ENCODE measurements at places on chromosomes 16 and 17.

- DNase-seq = no peak
These were observed 612 bp downstream of the CISD3 start for GRCh38 chr17:38730526-38731379.

- DNase-seq = no peak
These were observed 7.7 kb upstream of the EPN3 start for GRCh38 chr17:50524838-50525237.

DNA sequence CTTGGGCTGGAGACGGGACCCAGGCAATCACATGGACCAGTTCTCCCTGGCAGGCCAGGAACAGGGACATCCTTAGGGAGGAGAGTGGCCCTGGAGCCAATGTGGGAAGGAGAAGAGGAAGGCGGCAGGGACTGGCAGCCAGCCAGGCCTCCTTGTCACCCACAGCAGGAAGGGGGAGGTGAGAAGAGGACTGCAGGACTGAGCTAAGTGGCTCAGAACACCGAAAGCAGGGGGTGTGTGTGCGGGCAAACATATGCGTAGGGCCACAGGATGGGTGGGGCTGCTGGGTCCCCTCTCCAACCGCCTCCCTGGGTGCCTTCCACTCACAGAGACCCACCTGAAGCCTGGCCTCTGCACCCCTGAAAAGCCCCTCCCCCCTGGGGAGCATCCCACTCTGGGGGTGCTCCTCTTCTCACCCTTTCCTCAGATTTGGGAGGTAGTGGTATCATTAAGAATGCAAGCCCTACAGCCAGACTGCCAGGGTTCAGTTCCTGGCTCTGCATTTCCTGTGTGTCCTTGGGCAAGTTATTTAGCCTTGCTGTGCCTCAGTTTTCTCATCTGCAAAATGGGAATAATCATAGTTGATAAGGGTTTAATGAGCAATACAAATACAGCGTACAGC lies 8.1 kb downstream of the PNMT start:
- DNase-seq = peak; percentile 42

- DNase-seq = no peak
These were observed 33.4 kb downstream of the ARHGAP23 start for GRCh38 chr17:38461683-38462082.

DNA sequence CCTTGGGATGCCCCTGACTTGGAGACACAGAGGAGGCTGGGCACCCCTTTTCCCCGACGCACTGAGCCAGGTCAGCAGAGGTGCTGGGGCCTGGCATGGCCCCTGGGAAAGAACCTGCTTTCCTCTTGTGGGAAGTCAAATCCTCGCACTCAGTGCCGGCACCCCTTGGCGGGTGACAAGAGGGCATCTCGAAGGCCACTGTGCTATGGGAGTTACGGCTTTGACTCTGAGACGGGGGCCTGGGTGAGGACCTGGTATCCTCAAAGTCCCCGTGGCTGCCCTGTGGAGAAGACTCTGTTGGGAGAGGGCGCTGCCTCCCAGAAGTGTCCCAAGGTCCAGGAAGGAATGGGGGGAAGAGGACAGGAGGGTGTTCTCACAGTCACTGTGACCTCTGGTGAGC lies 117.0 kb downstream of the METRNL start:
- DNase-seq = no peak

- DNase-seq = no peak
These were observed 7.5 kb downstream of the RSL1D1 start for GRCh38 chr16:11843861-11844260.

GRCh38 chr16:77068402-77068801 lies 122.6 kb upstream of the MON1B start:
- no peak for DNase-seq

- DNase-seq = no peak
These were observed 128.7 kb upstream of the ZFHX3 start for GRCh38 chr16:73176577-73177013.

GRCh38 chr17:4547118-4547906 lies 7.9 kb downstream of the MYBBP1A start:
- no peak for DNase-seq

DNA sequence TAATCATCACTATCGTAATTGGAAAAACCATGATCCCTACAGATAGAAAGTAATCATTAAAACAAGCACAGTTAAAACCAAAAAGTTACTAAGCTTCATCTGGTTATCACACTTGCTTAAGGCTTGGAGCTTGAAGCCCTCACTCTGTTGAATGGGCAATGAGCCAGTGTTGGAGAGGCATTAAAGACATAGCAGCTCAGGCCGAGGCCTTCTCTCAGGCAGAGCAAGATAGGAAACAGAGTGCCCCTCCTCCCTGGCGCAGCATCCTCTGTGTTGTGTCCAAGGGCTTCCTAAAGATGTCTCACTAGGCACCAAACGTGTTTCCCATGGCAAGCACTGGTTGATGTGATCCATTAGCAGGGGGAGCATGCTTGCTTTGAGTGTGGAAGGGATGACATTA lies 34.9 kb upstream of the LGALS9 start:
- no peak for DNase-seq

DNA sequence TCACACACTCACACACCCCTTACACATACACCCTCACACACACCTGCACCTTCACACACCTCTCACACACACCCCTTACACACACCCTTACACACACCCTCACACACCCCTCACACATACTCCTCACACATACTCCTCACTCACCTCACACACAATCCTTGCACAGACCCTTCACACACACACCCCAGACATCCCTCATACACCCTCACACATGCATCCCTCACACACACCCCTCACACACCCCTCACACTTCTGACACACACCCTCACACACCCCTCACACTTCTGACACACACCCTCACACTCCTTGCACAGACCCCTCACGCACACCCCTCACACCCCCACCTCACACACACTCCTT lies 23.9 kb downstream of the C17orf67 start:
- DNase-seq = no peak

- DNase-seq = no peak
These were observed 9.3 kb upstream of the WBP2 start for GRCh38 chr17:75864448-75864871.

DNA sequence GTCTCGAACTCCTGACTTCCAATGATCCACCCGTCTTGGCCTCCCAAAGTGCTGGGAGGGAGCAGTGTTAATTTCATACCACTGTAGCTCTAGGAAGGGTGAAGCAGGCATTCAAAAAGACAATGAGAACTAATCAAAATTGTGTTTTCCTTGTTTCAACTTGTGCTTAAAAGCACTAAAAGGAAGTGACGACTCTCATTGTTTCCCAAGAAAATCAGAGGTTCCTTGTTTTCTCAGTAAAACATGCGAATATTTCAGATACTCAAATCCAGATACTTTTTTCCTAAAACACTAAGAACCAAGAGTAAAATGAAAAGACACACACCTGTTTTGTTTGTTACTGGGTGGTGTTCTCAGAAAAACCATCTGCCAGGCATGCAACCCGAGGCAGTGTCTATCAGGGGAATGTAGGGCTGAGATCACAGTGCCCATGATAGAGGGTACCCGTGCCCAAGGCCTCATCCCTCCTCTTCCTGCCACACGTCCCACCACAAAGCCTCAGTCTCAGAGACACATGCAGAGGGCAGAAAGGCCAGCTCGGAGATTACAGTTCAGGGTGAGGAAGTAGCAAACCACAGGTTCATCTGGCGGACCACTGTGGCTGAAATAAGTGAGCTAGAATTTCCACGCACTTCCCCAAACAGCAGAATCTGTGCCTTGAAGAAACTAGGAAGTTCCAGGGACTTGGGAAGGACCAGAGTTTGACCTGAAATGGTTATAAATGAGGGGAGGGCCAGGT lies 33.7 kb downstream of the GINS3 start:
- DNase-seq = peak; percentile 58

GRCh38 chr17:81526662-81527571 lies 1.3 kb upstream of the FSCN2 start:
- DNase-seq = no peak

DNA sequence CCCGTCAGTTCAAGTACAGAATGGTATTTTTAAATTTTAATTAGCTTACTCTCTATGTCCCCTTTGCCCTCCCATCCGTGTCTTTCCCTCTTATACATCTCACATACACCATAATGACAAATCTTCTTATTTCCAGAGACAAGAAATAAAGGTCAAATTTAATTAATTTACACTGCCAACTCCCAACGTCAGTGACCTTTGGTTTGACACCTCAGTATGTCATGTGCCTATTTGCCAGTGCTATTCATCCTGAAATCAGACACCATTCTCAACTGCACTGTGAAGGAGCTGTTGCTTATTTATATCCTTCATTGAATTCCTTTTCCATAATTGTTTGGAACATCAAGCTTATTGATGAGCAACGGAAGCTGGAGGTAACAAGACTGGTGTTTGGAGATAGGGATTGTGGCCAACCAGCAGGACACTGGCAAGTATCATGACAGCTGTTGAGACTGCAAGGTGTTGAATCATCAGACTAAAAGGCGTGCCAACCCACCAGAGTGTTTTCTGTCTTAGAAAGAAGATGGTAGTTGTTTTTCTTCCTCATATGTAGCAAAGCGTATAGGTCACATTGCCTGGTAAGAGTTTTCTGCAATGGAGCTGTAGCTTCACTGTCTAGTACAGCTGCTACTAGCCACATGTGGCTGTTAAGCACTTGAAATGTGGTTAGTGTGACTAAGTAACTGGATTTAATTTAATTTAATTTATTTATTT lies 12.5 kb downstream of the CALCOCO2 start:
- no peak for DNase-seq

DNA sequence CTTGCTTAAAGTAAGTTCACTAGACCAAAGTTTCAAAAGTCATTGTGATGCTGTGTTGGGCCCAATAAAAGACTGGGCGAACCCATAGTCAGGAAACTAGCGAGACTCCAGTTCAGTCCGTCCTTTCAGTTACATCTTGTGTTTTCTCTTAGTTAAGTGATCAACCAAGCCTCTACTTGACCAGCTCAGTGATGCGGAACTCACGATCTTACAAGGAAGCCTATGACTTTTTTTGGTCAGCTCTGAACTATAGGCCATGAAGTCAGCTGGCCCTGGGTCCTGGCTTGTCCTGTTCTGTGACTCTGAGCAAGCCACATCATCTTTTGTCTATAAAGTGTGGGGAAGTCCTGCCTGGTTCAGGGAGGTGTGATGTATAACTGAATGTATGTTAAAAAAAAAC lies 21.7 kb upstream of the WSCD1 start:
- no peak for DNase-seq

DNA sequence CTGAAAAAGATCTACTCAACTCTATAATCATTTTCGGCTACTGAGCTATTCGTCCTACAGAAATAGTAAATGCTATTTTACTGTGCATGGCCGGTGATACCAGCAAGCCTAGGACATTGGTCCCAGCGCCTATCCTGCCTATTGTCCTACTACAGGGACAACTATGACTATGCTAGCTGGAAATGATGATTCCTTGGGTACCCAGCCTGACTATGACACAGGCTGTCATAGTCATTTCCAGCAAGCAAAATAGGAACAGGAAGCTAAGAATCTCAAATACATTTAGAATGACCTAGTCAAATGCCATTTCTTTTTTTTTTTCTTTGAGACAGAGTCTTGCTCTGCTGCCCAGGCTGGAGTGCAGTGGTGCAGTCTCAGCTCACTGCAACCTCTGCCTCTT lies 33.7 kb upstream of the HSBP1 start:
- DNase-seq = no peak

DNA sequence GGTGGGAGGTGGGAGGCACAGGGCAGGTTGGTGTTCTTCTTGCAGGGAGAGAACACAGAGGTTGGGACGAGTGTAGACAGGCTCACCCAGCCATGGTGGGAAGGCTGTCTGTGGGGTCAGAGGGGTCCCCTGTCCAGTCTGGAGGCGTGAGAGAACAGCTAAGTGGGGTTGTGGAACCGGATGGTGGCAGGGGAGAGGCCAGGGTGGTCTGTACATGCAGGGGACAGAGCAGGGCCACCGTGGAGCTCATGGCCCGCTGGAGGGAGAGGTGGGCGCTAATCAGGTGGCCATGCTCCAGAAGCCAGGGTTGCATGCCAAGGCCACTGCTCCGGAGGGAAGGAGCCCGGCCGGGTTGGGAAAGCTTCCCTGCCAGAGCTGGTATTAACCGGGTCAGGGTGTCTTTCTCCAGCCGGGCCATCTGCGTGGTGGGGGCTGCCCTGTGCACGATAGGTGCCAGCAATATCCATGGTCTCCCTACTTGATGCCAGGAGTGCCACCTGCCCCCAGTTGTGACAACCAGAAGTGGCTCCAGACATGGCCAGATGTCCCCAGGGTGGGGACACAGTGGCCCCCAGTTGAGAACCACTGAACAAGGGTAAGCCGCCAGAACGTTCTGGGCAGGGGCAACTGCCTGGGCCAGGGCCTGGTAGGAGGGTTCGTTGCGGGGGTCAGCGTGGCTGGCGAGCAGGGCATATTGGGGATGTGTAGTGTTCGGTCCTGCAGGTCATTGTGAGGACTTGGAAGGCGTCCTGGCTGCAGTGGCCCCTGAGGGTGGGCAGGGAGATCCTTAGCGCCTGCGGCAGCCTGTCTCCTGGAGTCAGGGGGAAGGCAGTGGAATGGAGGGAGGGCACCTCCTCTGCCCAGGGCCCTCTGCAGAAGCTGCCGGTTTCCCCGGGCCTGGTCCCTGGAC lies 5.1 kb downstream of the SNN start:
- peak; percentile 71 for DNase-seq

- DNase-seq = no peak
These were observed 164.3 kb downstream of the ANKFN1 start for GRCh38 chr17:56317351-56318208.

- DNase-seq = no peak
These were observed 61.1 kb upstream of the MTMR4 start for GRCh38 chr17:58575511-58575910.

DNA sequence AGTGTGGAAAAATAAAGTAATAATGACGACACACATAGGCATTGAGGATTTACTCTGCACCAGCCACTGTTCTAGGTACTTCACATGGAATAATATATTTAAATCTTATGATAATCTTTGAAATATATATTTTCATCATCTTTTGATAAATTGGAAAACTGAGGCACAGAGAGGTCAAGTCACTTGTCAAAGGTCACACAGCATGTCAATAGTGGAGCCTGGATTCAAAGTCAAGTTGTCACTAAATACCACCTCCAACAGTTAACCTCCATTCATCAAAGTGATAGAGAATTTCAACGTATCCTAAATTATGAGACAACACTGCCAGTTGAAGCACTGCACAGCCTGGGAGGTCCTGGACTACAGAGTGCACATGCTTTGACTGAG lies 121.7 kb downstream of the IRX5 start:
- DNase-seq = no peak

- no peak for DNase-seq
These were observed 57.2 kb upstream of the NLK start for GRCh38 chr17:27985306-27985705.

GRCh38 chr16:24282141-24282540 lies 26.0 kb downstream of the CACNG3 start:
- DNase-seq = no peak

DNA sequence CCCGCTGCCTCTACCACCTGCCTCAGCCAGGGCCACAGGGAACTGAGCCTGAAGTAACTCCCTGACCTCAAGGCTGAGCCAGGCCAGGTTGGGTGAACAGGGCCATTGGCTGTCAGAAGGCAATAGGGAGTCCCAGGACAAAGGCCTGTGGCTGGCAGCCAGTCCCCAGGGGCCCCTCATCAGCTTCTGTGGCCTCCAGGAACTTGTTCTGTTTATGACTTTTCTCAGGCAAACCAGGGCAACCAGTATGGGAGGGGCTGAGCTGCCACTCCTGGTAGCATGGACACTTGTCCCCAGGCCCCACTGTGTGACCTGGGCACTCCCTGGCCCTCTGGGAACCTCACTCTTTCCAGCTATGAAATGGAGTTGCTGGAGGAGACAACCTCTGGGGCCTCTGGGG lies 40.1 kb downstream of the CPNE2 start:
- DNase-seq = no peak

- no peak for DNase-seq
These were observed 579.6 kb upstream of the CDH5 start for GRCh38 chr16:65786916-65787315.

- DNase-seq = no peak
These were observed 4.2 kb downstream of the LHX1 start for GRCh38 chr17:36941265-36942010.

GRCh38 chr17:80588702-80589383 lies 44.2 kb downstream of the RPTOR start:
- DNase-seq = no peak
